ENCODE measurements at places on chromosomes 1 and 21.

- no peak for DNase-seq
Observed at GRCh38 chr21:25566645-25567044, 40.6 kb downstream of the MRPL39 start.

- DNase-seq, result no peak
Observed at GRCh38 chr1:222950892-222951291, 136.1 kb downstream of the DISP1 start.

GRCh38 chr1:21247892-21248715 lies 42.2 kb downstream of the ECE1 start:
- DNase-seq, result no peak

DNA sequence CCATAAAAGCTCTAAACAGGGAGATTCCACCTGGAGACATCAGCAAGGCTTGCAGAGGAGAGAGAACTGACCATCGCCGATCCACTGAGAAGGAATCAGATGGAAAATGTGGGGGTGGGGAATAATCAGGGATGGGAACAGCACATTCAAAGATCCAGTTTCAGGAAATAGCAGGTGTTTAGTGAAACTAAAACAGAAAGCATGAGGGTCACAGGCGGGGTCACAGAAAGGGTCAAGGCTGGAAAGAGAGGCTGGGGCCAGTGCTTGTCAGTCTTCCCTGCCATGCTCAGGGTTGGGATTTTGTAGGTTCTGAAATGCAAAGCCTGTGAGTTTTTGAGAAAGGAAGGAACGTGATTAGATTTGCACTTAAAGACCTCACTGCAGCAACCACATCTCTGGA lies 103.2 kb downstream of the HLCS start:
- no peak for DNase-seq

- DNase-seq, result no peak
Observed at GRCh38 chr1:48757363-48757762, 19.3 kb downstream of the BEND5 start.

DNA sequence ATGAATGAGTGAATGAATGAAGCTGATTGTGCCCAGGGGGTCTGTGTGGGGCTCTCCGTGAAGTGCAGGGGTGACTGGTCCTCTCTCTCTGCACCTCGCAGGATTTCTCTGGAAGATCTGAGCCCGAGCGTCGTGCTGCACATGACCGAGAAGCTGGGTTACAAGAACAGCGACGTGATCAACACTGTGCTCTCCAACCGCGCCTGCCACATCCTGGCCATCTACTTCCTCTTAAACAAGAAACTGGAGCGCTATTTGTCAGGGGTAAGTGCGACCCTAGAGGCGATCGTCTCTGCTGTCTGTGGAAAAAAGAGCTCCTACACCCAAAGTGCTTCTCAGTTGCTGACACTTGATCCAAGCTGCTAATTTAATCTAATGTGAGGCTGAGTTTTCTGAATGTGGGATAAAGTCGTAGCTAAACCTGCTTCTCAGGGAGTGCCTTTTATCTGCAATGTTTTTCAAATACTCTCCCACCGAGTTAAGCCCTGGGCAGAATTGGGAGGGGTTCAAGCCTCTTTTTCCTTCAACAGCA lies 101.7 kb downstream of the HUNK start:
- DNase-seq, result peak; percentile 37

- no peak for DNase-seq
Observed at GRCh38 chr1:29055160-29055559, 68.5 kb downstream of the TMEM200B start.

DNA sequence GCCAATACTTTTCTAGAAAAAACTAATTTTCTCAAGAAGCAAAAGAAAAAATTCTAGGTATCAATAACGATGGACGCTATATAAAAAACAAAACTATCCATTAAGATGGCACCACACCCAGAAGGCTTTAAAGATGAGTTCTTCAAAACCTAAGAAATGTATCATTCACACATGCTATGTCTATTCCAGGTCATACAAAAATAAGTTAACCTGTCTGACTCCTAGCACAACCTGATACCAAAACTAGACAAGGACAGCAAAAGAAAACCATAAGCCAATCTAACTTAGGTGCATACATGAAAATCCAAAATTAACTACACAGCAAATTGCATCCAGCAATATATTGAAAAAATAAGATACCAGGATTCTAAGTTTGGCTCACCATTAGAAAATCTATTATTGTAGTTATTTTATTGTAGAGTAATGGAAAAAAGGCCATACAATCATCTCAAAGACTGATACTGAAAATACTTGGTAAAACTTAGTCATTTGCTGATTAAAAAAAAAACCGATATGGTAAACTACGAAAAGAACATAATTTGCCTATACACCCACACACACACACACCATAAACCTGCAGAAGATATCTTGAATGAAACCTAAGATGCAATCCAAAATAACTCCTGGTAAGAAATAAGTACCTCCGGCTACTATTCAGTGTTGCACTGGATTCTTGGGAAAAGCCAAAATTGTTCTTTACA lies 55.0 kb downstream of the TRAF5 start:
- DNase-seq, result no peak

DNA sequence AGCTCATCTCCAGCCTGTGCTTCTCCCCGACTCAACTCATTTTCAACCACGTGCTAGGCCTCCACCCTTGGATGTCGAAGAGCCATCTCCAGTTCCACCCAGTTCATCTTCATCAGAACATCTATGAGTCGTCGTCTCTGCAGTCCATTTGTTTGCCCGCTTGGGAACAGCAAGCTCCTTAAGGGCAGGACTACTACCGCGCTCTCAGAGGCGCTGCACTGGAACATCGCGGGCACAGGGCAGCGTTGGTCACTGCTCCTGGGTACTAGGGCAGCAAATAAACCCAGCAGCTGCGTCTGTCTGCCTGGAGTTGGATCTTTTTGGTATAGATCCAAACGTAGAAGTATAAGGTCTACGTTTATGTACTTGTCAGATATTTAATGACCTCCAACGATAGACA lies 478 bp upstream of the PRDM2 start:
- DNase-seq, result no peak

- DNase-seq, result no peak
Observed at GRCh38 chr1:32960819-32961355, 3.7 kb downstream of the RNF19B start.

DNA sequence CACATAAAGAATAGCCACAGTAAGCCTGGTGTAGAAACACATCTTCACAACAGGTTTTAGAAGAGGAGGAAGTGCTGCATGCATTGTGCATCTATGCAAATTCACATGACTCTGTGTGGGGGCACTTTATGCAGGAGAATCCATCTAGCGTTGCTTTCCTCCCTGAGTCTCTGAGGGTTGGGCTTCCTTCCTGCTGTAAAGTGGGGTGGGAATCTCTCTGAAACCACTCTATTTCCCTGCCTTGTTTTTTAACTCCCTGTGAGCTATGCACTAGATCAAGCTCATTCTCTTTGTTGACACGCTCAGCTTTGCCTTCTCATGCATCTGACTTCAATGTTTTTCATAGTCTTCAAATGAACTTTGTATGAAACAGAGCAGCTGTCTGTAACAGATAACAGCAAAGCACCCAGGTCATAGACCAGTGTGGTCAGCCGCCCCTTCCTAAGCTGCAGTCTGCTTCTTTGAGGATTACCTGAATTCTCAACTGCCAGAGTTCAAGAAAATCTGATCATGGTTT lies 102.7 kb upstream of the DPH5 start:
- DNase-seq, result peak; percentile 34

- no peak for DNase-seq
Observed at GRCh38 chr1:202818819-202819218, 8.1 kb downstream of the PCAT6 start.

DNA sequence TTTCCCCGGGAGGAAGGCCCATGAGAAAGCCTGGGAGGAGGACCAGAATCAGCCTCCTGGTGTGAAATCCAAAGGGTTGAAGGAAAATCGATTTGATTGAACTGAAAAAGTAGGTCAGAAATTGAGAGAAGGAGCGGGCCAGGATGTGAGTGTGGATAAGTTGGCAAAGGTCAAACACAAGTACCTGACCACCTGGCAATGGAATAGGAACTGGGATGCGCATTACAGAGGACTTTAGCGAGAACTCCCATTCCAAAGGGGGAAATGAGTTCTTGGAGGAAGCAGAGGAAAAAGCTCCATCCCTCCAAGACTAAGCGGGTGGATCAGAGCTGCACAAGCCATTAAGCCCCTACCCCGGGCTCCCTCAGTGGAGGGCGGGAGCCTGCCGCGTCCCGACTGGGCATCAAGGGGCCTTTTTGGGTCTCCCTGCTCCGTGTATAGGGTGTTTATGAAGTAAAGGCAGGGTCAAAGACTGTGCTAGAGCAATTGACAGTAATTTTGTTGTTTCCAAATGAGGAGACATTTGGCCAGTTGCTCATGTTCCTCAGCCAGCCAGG lies 56.4 kb downstream of the TGFB2 start:
- DNase-seq, result no peak

GRCh38 chr1:15224974-15225373 lies 22.0 kb upstream of the FHAD1 start:
- no peak for DNase-seq

GRCh38 chr1:29458737-29459619 lies 222.7 kb downstream of the PTPRU start:
- DNase-seq, result no peak

DNA sequence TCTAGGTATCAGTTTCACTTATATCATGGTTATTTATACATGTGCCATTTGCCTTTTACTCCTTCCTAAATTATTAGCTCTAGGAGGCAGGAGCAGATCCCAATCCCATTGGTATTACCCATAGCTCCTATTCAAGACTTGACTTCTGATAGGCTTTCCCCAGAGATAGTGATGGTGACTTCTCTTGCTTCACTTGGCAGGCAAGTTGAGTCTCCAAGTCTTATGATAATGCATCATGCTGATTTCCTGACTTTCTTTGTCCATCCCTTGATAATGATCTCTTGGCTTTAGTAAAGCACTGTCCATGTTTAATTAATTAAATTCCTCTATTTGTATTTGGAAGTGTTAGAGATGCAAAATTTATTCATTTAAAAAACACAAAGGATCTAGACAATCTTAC lies 253.5 kb upstream of the ADAMTS5 start:
- DNase-seq, result no peak

GRCh38 chr1:74012583-74012982 lies 185.4 kb downstream of the LRRIQ3 start:
- no peak for DNase-seq

GRCh38 chr1:233261695-233262094 lies 33.8 kb downstream of the PCNX2 start:
- DNase-seq, result no peak

DNA sequence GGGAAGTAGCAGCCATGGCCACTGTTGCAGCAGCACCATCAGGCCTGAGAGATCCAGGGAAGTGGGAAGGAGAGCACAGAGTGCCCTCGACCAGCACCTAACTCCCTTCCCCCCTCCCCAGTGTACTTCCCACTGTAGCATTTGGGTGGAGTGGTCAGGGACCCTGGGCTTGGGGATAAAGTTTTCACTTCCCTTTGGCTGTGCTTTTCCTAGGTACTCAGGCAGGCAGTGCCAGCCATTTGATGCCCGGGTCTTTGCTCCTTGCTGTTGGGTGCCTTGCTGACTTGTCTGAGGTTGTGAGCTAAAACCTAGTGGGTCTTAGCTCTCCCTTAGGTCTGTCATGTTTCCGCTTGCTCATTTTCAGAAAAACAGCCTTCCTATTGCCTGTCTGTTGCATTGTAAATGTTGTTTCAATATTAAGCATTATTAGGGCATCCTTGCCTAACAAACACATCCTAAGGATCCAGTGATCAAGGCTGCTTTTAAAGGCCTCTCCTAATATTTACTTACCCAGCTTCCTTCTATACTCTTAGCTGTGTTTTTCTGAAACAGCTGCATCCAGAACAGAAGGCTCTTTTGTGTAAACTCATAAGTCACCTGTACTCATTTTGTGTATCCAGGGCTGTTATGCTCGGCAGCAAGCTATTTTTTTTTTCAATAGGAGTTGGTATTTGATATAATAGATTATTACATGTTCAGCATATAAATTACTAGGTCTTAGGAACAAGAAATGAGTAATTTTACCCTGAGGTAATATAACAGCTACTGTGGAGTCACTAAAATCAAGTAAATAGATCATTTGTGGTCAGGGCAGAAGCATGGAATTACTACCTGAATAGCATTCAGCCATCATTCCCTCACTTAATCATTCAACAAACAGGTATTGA lies 418.6 kb upstream of the PROX1 start:
- DNase-seq, result no peak

- DNase-seq, result no peak
Observed at GRCh38 chr1:26283871-26284596, 4.1 kb downstream of the SH3BGRL3 start.

DNA sequence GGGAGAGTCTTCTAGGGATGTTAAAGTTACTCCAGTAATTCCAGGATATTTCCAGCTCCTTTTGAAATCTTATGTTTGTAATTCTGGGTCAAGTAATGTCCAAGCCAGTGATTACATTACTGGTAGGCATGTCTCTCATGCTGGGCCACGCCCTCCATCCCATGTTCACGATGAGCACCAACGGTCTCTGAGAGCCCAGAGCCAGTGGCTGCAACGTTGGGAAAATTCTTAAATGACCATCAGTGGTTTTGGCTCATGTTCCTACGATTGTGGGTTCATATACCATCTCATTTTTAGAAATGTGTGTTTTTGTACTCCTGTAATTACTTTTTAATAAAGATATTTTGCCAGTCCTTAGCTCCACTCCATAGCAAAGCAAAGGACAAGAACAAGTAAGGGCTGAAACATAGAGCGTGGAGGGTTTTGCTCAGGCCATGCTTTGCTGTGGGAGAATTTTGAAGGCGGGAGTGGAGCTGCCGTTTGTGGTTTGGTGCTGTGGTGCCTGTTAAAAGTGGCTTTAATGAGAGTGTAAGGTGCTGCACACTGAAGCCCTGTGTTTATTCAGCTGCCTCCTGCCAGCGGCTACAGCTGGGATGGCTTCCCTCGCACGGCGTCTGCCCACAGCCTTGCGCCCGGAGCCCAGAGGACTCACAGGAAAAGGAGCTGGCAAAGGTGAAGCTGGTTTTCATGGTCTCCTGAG lies 28.9 kb downstream of the VANGL1 start:
- no peak for DNase-seq

DNA sequence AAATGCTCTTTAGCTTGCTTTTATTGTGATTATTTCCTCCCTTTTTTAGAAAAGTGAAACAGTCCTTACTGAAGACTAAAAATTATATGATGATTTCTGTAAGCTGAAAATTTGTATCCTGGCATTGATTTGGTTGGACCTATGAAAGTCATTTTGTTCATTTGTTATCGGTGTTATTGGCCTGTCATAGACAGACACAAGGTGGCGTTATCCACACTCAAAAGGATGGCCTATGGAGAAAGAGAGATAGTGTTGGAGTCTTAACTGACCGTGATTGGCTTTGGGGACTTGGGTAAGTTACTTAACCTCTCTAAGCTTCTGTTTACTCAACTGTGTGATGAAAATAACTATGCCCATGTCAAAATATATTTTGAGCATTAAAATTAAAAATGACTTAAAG lies 203.6 kb upstream of the CHODL start:
- DNase-seq, result peak; percentile 2

Measured in CD4-positive, alpha-beta T cell treated with Interleukin-12 subunit alpha and Interleukin-12 subunit beta, for 1 hour (primary cell).